ENCODE measurements at places on chromosomes 4 and X.

- no peak for DNase-seq
Observed at GRCh38 chr4:80184825-80185756, 12.2 kb upstream of the PRDM8 start.

DNA sequence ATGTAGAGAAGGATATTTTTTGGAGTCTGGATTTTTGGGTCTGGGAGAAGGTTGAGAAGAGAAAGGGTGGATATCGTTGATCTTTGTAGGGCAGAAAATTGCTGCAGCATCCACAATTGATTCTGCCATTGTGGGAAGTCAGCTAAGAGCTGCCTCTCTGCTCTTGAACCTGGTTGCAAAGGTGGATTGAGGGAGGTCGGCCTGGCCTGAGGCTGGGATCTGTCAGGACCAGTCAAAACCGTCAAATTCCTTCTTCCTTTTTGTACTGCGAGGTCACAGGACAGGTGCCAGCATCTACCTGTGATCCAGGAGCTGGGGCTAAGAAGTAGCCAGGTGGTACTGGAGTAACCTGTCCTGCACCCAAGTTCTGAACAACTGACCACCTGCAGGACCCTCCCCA lies 93.7 kb downstream of the SHOX start:
- no peak for DNase-seq

DNA sequence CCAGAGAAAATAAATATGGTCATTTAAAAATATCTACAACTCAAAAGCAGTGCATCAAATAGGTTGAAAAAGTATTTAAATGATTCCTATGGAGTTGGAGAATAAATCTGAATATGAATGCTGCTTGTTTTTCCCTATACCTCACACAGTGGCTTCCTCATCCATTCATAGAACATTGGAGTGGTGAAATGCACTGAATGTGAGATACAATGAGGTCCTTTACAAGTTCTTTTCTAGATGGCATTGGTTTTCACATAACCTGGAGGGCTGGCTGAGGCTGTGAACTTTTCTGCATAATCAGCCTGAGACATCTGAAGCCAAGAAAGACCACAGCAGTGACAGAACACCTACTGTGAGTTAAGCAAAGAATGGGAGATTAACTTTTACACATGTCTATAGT lies 279.1 kb upstream of the NRK start:
- no peak for DNase-seq

- DNase-seq, result no peak
Observed at GRCh38 chrX:555725-556666, 74.6 kb upstream of the SHOX start.

- no peak for DNase-seq
Observed at GRCh38 chr4:183618681-183619080, 40.3 kb downstream of the RWDD4 start.

DNA sequence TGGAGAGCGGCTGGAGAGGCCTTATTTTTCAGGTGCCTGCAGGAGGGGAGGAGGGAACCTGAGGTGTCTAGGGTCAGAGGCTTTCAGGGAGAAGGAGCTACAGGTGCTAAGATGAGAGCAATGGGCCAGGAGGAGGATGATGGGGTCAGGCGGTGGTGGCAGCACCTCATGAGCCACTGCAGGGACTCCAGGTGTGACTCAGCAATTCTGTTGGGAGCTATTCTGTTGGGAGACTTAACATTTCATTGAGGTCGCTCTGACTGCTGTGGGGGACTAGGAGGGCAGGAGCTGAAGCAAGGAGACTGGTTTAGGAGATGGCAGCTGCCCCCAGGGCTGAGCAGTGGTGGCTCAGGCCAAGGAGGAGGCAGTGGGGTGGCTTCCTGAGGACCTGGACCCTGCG lies 65.0 kb downstream of the CLDN34 start:
- DNase-seq, result no peak

DNA sequence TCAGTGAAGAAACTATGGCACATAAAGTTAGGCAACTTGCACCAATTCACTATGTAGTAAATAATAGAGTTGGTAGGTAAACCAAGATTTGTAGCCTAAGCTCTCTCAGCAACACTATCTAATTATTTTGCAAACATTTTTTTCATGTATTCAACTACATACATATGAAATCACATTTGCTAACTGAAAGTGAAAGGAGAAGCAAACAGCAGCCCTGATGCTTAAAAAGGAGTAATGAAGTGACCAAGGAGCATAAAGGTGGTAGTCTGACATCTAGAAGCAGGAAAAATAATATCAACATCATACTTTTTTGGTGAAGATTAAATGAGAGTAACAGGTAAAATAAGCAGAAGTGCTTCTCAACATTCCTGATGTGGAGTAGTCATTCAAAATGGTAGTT lies 603.7 kb downstream of the GRXCR1 start:
- no peak for DNase-seq

- DNase-seq, result no peak
Observed at GRCh38 chr4:79212311-79212710, 113.5 kb downstream of the NAA11 start.

DNA sequence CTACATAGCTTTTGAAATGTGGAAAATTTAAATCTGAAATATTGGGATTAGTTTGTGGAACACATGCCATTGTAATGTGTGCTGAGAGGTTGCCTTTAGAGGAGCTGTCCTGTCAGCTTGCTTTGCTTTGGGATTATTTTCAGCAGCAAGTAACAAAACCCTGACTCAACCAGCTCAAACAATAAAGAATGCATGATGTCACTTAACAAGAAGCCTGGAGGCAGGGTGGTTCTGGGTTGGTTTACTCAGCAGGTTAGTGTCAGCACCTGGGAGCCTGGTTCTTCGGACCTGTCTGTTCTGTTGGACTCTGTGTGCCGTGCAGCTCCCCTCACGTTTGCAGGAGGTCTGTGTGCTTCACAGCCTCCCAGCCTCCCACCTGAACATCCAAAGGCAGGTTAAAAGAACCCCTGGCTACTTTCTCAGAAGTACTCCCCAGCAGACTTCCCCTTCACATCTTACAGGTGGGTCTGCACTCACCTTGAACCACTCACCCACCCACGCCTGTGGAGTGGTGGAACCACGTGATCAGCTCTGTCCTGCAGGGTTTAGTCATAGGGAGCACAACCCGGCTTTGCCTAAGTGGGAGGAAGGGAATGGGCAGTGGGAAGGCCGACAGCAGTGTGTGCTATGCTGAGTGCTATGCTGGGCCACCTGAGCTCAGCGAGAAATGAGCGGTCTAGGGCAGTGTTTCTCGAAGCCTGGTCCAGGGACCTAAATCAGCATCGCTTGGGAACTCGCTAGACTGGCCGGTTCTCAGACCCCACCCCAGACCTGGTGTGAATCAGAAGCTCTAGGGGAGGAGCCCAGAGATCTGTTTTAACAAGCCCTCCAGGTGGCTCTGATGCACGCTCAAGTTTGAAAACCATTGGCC lies 20.4 kb downstream of the TMEM131L start:
- DNase-seq, result no peak

DNA sequence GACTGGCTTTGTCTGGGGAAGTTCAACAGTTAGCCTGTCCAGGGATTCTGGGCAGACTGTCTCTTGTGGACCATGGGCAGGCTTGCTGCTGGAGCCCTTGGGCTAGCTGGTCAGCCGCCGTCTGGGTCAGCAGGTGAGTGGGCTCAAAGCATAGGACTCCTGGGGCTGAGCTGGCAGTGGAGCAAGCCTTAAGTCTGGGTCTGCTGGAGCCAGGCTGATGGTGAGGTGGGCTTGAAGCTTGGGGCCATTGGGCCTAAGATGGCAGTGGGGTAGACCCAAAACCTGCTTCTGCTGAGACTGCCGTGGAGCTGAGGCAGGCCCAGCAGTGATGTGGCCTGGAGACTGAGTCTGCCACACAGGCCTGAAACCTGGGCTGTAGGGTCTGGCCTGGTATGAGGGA lies 645.1 kb downstream of the RAPGEF2 start:
- DNase-seq, result no peak

DNA sequence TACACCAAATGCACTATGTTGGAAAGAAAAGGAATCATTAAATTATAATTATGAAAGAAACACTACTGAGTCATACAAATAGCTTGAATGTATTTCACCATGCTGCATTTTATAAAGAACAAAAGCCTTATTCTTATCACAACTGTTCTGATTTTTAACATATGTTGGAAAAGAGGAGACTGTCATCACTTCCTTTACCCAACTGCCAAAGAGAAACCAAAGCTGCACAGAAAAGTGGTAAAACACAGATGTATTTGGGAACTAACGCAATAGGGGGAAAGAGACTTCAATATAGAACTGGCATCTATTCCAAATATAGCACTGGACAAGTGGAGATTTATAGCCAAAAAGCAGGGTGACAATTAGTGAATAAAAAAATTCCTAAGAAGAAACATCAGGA lies 181.0 kb downstream of the SPANXN3 start:
- DNase-seq, result no peak

GRCh38 chr4:78019414-78019813 lies 37.7 kb upstream of the FRAS1 start:
- no peak for DNase-seq

DNA sequence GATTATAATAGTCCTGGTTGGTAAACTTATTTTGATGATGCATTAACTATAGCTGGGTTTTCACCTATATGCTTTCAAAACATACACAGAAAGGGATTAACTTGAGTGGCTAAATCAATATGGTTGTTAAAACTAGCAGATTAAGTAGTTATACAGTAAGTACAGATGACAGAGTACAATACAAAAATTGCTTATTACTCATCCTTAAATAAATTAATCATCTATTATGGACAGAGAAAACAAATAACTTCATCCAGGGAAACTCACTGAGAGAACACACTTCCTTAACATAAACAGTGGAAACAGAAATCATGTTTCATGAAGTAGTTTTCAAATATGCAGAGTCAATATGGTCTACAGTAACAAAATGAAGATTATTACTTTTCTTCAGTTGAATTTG lies 133.4 kb downstream of the AREG start:
- no peak for DNase-seq

DNA sequence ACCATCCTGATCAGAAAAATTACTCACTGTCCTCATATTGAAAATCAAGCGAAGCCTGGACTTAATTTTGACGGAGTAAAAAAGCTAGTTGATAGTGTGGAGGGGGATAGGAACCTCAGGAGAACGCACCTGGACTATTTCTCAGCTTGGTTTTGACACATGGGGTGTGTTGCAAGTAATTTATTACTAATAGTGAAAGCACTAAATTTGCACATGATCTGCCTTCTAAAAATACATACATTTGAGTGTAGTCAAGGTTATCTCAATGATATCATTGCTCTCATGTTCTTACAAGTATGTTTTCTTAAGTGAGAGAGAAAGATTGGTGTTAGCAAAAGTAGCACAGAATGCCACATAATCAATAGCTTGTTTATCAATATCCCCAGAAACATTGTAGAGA lies 29.5 kb downstream of the LRIT3 start:
- no peak for DNase-seq

GRCh38 chr4:181004056-181004455 lies 1239.1 kb upstream of the TENM3 start:
- no peak for DNase-seq

DNA sequence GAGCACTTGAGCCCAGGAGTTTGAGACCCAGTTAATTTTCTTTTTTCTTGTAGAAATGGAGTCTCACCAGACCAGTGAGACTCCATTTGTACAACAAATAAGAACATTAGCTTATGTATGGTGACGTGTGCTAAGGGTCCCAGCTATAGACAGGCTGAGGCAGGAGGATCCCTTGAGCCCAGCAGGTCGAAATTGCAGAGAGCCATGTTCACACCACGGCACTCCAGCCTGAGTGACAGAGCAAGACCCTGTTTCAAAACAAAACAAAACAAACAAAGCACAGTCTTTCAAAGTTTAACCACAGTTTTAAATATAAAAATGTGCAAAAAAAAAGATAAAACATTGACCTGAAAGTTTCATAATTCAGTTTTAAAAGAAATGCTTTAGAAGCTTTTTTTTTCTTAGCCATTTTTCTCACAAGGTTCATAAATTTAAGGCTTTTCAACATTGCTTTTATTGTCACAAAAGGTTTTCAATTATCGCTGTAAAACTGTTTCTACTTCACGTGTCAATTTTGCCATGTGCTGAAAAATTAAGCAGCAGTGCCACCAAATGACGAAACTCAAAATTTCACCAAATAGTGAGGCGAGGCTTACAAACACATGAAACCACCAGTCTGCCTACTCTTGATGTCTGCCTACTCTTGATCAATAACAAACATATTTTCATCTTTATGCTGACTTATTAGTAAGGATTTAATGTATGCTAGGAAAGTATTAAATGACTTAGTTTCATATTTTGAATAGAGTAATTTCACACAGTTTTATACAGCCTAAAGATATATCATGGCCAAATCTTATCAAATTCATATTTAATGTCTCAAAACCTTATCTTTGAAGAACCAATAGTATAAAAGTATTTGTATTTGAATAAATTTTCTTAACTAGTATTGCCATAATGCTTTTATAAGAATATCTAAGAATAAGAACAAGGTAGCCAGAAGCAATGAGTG lies 126.3 kb downstream of the NEK1 start:
- DNase-seq, result peak; percentile 4

DNA sequence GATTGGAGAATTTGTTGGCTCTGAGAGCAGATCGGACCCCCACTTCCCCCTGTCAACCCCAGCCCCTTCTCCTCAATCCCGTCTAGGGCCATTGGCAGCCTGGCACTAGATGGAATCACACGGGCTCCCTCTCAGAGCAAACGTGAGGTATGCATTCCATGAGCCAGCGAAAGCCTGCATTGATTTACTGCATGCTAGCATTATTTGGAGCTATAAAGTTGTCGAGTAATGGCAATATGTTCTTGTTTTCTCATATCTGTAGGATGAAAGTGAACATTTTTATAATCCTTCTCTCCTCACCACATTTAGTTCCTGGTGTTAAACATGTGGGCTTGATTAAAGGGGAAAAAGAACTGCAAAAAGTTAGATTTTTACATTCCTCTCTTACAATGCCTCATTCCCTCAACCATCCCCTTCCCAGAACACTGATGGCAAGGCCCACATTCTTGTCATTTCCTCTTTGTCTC lies 159.2 kb downstream of the SPRY1 start:
- no peak for DNase-seq

DNA sequence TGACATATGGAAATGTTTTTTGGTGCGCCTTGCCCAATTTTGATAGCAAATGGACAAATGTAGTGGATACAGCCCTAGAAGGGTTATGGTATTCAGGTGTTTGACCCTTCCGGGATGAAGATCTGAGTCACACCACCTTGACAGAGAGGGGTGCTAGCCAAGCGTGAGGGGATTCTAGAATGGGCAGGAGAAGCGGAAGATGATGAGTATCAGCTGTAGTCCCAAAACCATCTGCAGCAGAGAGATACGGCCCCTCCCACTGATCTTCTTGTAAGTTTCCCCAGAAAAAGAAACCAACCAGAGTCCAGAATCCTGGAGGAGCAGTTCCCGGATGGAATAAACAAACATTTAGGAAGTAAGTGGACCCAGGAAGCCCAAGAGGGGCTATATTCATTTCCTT lies 18.1 kb downstream of the DCHS2 start:
- no peak for DNase-seq

DNA sequence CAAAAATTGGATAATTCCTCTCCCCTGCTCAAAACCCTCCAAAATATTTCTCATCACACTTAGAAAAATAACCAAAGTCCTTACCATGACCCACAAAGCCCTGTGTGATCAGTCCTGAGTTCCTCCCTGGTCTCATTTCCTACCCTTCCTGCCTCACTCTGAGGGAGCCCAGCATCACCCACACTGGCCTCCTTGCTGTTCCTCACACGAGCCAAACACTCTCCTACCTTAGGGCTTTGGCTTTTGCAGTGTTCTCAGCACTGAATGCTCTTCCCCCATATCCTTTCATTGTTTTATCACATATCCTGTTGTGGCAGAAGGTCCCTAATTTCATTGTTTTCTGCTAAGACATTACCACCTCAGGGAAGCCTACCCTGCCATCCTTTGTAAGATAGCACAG lies 12.2 kb downstream of the MGAT4D start:
- DNase-seq, result no peak

GRCh38 chr4:5921981-5922380 lies 29.1 kb upstream of the CRMP1 start:
- DNase-seq, result no peak

Measured in NCI-H1105 (cell line).